ENCODE measurements at places on chromosomes 12 and 14. TPM values are rescaled to one million over a fixed set of nuclear protein-coding genes. Genes with fewer than 3 reads are reported as not detected.

The DNAI7 gene
- 0.33 TPM for total RNA-seq

The CABP1 gene
- total RNA-seq: not detected

The DLGAP5 gene
- 42.0 TPM for total RNA-seq

The AICDA gene
- total RNA-seq: not detected

The GPRC5D gene
- not detected for total RNA-seq

The HHIPL1 gene
- 0.29 TPM for total RNA-seq

The PLXNC1 gene
- total RNA-seq: 0.07 TPM

All from A549 treated with RU486 at 1 μM for 4 hours (cell line).